ENCODE measurements at places on chromosomes 2 and 18.

DNA sequence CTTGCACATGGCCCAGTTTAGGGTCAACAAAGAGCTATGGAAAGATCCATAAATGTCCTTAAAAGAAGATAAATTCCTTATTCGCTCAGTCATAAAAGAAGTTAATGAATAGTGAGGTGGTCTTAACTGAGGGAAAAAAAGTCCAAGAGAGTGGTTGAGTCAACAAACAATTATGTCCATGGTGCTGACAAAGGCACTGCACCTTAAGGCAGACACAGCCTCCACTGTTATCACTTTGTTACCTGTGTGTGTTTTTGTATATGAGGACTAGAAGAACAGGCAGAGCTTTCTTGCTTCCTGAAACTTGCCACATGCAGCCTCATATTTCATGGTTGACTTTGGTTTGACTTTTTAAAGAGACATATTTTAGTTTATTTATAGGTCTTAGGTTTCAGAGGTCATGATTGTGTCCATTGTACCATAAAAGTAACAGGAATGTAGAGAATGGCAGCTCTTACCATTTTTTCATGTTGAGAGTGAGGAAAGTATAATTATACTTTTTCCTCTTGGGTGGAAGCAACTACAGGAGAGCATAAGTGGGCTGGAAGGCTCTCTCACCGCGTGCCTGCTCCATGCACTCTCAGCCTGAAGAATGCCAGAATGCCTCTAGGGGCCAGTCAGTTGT is 93.6 kb downstream of the XRCC5 start:
- DNase-seq = no peak

DNA sequence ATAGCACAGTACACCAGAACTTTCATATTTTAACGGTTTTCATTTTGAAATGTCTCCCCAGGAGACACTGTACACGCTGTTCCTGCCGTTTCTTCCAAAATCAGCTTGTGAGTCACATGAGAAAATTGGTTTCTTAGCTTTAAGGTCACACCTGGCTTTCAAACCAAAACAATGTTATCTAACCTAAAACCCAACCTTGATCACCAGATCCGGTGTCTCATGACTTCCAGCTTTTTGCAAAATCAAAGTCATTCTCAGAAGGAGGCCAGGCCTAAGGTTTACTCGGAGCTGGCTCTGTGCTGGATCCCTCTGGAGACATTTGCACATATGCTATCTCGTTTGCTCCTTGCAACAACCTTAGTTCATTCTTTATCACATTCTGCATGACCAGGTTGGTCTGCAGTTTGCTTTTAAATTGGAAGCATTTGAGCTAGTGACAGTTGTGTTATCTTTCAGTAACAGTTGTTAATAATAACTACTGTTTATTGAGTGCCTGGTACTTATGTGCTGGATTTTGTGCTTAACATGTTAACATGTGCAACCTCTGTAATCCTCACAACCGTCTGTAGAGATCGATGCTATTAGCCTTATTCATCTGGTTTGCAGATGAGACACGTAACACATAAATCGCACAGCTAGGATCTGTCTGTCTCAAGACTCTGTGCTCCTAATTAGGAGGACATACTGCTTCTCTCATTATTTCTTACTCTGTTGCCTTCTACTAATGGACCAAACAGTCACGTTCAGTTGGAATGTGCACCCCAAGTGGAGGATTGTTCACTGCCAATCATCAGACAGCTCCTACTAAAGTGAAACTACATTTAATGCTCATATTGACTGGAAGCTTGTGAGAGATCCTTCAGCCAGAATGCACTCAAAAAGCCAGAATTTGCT is 105.5 kb downstream of the RNF144A start:
- no peak for DNase-seq

- no peak for DNase-seq
Measured at GRCh38 chr2:55063713-55064323, 13.6 kb upstream of the RTN4 start.

DNA sequence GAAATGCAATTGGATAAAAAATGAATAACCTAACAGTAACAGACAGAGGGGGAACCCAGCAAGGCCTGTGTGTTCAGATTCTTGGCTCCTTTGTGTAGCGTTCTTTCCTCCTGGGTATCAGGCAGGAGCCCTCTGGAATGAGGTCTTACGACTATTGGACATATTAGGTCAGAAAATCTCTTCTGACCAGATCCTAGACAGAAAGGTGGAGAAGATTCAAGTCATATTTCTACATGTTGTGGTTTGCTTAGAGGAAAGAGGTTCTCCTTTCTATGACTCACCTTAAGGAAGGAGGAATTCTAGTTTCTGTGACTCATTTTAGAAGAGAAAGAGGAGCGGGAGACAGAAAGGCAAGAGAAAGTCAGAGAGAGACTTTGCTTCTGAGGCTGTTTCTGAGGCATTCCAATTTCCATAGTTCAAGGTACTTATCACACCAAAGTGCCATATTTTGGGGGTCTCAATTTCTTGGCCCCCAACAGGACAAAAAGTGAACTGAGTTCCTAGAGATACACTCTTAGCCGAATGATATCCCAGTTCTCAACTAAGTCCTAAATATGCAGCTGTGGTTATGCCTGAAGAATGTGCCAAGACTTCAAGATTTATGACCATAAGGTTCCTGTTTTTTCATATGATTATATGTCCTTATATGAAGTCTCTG is 618.6 kb downstream of the ZEB2 start:
- no peak for DNase-seq

GRCh38 chr2:120878970-120879369 is 143.3 kb downstream of the GLI2 start:
- no peak for DNase-seq

GRCh38 chr2:224573724-224574123 is 11.4 kb downstream of the CUL3 start:
- no peak for DNase-seq

DNA sequence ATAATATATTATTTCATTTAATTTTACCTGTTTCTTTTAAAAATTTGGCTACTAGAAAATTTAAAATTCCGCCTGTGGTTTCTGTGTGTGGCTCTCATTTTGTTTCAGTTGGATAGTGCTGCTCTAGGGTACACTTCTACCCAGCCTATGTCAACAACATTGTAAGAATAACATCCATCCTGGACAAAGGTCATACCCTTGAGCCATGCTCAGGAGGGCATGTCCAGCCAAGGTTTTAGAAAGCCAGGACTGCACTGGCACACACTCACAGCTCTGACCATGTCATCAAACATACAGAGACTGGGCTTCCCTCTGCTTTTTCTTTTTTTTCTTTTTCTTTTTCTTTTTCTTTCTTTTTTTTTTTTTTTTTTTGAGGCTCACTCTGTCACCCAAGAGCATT is 96.1 kb downstream of the CTIF start:
- no peak for DNase-seq

- DNase-seq = no peak
Measured at GRCh38 chr2:186407611-186408010, 78.4 kb upstream of the ZC3H15 start.

- no peak for DNase-seq
Measured at GRCh38 chr2:172214252-172214651, 111.6 kb upstream of the DLX2 start.

GRCh38 chr2:5372141-5372540 is 320.0 kb upstream of the SOX11 start:
- no peak for DNase-seq

DNA sequence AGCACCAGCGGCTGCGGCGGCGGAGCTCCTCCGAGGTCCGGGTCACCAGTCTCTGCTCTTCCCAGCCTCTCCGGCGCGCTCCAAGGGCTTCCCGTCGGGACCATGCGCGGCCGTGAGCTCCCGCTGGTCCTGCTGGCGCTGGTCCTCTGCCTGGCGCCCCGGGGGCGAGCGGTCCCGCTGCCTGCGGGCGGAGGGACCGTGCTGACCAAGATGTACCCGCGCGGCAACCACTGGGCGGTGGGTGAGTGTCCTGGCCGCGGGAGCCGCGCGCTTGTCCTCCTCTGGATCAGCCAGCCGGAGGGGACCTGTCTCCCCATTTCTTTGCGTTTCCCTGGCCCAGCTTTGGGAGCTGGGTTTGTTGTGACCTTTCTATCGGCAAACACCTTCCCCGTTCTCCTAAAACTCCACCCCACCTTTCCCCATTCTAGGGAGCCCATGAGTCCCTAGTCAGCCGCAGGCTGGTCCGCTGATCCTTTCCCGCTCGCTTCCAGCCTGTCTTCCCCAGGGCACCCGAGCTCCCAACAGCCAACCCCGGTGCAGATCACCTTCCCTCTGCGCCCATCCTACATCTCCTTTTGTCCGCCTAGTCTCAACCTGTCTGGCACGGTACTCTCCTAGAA is 316 bp downstream of the GRP start:
- DNase-seq = no peak

GRCh38 chr2:149586063-149586462 is 1.5 kb downstream of the MMADHC start:
- no peak for DNase-seq

DNA sequence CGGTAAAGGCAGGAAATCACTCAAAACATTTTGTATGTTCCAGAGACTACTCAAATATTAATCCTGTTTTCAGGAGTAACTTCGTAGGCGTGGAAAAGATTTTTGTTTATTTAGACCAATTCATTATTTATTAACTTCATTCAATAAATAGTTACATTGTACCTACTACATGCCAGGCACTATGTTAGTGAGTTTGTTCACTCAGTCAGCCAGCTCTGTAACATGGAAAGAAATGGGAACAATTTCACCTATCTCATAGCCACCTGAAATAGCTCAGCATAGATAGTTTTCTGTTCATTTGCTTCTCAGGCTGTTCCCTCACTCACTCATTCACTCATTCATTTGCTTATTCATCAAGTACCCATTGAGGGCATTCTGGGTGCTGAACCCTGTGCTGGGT is 34.6 kb downstream of the TTC39C start:
- DNase-seq = no peak

- DNase-seq = no peak
Measured at GRCh38 chr2:199465988-199466691, 8.4 kb upstream of the SATB2 start.

DNA sequence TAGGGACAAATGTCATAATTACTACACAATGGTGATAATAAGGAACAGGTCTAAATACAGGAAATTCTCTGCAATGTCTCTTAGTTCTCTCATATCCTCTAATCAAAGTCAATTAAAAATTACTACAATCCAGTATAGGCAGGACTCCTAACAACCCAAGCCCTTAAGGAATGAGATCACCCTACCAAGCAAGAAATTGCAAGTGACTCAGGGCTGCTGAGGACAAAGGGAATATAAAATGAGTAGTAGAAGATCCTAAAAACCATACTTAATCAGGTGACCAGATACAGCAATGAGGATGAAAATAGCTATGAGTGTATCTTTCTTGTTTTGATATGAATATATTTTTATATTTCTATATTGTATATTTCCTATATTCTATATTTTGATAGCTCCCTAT is 250.0 kb upstream of the DCC start:
- DNase-seq = no peak

DNA sequence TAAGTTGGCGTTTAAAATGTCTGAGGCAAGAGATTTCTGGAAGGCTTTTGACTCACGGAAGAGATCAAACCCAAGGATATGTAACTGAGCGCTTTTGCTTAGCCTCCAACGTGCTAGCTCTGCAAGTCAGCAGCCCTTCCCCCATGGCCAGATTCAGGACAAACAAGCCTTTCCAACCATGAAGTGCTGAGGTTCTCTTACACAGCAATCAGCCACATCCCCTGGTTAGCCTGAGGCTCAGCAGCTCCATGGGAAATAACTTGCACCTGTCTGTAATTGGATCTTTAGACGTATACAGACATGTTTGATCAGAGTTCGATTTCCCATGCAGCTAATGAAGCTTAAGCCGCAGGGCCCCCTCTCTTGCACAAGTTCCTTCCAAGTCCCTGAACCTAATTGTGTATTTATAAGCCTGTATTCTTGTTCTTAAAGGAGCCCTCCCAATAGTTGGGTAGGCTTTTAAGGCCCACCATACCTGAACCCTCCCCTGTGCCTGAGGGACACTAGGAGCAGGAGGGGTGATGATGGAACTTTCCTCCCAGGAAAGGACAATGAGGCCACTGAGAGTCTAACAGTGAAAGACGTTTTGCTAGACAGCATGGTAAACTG is 2.1 kb upstream of the TMEM131 start:
- no peak for DNase-seq

- no peak for DNase-seq
Measured at GRCh38 chr2:222269132-222269531, 29.7 kb downstream of the PAX3 start.

- DNase-seq = no peak
Measured at GRCh38 chr2:23803264-23803964, 123.5 kb downstream of the ATAD2B start.

DNA sequence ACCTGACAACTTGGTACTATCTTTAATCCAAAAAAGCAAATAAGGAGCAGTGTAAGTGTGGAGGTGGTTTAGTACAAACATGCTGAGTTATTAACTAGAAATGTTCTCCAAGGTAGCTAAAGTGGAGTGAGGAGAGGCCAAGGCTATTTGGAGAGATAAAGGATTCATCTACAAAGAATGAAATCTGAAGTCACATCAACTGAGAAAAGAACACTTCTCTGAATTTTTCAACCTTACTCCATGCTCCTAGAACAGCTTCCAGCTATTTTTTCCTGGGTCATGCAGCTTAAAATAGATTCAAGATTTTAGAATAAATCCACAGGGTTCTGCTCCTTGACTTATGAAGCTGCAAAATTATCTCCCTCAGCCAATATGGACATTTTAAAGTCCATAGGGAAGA is 18.7 kb downstream of the IMMT start:
- DNase-seq = no peak

DNA sequence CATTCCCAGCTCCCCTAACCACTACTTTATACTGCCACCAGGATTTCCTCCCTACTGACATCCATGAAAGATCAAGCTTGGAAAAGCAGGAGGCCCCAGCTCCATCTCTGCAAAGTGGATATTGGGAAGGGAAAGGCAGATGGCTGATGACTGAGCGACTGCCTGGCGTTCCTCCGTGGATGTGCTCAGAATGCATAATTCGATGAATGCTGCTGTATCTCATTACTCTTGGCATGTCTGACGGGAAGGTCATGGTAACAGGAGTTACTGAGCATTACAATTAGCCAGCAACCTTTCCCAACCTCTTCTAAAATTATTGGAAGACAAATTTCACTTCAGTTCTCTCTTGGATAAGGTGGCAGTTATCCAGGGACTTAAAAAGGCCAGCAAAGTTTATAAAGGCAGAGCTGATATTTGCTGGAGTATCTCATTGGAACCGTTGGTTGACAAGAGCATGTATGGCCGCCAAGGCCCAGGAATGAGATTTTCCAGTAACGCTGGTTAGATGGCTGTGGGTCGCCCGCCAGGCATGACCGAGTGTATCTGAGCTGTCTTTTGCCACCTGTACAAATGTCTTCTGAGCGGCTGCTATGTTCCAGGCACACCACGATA is 34.5 kb downstream of the KCNE4 start:
- DNase-seq = no peak

DNA sequence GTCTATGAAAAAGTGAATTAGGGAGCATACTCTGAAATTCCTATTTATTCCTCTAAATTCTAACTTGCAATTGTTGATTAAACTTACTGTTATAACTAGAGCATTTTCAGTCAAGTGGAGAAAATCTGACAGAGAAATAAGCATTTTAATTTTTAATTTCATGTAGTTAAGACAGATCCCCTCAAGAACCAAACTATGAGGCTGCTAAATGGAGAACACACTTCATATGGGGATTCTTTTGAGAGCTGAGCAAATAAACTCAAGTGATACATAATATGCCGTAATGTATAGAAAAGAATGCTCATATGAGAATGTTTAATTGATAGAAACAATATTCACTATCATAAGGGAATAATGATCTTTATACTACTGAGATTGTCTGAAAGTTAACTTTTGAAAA is 340.8 kb downstream of the ERBB4 start:
- no peak for DNase-seq

- DNase-seq = no peak
Measured at GRCh38 chr2:1510176-1510575, 96.9 kb downstream of the TPO start.
